Left cardiac atrium (tissue), 4 donors: ENCODE measurements at places on chromosomes 3 and 15. TPM values are rescaled to one million over a fixed set of nuclear protein-coding genes. Genes with fewer than 3 reads are reported as not detected.

CCR9 gene
- not detected for total RNA-seq

ARL14 gene
- total RNA-seq, result not detected

GRCh38 chr3:25507811-25508210 is 79.7 kb downstream of the RARB start:
- DNase-seq, result no peak

INO80 gene
- 11.1 TPM for total RNA-seq

GRCh38 chr3:144039661-144040060 is 68.0 kb downstream of the DIPK2A start:
- DNase-seq, result no peak

DNA sequence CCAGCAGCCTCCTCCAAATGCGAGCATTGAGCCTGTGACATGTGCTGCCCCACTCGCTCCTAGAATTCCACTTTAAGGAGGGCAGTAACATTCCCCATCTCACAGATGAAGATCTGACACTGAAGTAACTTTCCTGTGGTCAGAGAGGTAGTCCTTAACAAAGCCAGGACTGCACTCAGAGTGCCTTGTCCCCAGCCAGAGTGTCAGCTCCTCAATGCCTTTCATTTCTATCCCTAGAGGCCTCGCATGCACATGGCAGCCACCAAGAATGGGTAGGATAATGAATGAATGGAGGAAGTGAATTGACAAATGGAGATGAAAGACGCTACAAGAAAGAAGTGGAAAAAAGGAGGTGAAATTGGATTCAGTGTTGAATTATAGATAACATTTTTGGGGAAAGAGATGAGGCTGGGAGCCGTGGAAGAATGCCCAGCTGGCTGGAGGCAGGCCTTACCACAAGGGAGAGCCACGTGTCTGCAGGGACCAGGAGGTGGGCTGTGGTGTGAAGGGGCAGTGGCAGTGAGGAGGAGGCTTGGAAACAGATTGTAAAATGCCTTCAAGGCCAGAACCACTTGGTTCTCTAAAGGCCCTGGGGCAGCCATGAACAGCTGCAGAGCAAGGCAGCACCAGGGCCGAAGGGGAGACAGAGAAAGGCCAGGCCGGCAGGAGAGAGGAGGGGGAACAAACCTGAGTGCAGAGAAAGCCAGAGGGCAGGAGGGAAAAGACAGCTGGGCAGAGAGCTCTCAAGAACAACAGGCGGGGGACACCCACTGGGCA is 10.4 kb downstream of the CFAP92 start:
- no peak for DNase-seq

GRCh38 chr15:99016680-99017321 is 9.2 kb upstream of the PGPEP1L start:
- no peak for DNase-seq

POPDC2 gene
- 677 TPM for total RNA-seq
